ENCODE measurements at places on chromosomes 3 and 15.

- no peak for DNase-seq
These were observed 161.8 kb downstream of the CBLB start for GRCh38 chr3:105707009-105707408.

DNA sequence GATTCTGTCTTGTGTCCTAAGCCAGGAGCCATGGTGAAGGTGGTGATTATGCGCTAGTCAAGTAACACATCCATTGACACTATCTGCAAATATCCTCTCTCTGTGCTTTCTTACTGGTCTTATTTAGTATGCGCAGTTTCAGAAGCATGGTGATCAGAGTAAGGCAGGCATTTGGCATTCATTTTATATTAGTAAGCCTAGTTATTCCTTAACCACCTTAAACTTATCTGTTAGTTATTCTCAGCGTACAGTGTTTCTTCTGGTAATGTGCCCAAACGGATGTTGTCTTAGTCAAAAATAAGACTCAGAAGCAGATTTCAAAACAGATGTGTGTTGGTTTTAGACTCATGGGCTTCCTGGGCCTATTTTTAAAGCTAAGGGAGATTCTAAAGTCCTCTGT, 329.2 kb downstream of the GRM7 start:
- no peak for DNase-seq

GRCh38 chr3:65967451-65967850, 71.3 kb downstream of the MAGI1 start:
- no peak for DNase-seq

DNA sequence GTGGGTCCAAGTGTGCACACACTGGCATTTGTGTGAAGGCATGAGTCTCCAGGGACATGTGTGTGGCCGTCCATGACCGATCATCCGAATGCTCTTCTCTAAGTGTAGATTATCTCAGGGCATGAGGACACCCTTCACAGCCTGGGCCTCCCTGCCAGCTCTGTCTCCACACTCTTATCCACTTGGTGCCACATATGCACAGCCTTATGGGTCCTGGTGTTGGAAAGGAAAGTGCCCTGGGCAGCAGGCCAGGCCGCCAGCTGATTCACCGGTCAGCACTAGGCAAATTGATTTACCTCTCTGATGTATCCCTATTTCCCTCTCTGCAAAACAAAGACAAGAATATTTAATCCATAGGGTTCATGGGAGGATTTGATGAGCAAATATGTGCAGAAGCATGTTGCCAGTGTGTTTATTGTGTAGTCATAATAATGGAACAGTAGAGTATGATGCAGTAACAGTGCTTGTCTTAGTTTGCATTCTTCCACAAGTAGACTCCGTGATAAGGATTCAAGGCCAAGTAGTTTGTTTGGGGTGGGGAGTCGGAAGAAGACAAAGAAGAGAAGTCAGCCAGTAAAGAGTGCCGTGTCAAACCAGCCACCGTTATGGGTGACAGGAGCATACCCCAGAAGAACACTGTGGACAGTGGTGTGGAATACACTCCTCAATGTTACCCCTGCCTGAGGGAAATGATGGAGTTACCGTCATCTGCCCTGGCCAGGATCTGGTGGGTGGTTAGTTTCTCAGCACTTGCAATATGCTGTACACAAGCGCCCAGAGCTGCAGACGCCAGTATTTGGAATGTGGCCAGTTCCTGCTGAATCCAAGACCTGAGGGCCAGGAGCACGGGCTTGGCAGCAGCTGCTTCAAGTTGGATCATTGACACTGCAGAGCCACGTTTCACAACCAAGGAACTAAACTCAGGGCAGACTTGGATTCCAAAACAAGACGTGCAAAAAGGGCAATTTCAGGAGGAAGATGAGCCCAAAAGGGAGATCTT, 85.1 kb downstream of the MTHFS start:
- DNase-seq = no peak

DNA sequence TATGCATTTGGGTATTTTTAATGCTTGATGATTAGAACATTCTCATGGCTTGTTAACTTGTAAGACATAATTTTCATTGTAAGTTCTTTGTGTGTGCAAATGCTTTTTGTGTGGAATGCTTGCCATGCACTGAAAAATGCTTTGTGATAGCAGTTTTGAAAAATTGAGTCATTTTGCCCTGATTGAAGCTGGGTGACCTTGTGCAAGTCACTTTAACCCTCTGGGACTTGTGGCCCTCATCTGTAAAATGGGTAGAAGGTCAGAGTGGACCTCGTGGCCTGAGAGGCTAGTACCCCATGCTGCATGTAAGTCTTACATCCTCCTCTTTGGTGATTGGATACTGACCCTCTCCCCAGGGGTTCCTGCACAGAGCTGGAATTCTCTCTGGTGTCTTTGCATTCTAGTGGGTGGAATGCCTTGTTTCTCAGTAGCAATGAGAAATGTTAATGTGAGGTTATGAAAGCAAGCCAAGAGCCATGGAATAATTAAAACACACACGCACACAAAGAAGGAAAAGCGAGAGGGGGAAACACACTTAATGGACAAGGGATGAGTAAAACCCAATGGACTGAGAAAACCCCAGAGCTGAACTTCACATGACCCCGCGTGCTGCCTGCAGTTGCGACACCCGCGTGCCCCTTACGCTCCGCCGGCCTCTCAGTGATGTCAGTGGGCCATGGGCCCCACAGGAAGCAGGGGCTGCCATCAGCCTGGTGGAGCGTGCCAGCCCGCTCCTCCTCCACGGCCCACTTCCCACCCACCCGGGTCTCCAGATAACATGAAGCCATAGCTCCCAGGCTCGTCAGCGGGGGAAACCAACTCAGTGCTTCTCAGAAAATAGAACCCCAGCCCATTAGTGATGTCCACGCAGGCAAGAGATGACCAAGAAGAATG, 44.0 kb downstream of the SMAD3 start:
- DNase-seq = peak; percentile 61

- DNase-seq = no peak
These were observed 415.2 kb downstream of the RAP2B start for GRCh38 chr3:153577059-153577736.

DNA sequence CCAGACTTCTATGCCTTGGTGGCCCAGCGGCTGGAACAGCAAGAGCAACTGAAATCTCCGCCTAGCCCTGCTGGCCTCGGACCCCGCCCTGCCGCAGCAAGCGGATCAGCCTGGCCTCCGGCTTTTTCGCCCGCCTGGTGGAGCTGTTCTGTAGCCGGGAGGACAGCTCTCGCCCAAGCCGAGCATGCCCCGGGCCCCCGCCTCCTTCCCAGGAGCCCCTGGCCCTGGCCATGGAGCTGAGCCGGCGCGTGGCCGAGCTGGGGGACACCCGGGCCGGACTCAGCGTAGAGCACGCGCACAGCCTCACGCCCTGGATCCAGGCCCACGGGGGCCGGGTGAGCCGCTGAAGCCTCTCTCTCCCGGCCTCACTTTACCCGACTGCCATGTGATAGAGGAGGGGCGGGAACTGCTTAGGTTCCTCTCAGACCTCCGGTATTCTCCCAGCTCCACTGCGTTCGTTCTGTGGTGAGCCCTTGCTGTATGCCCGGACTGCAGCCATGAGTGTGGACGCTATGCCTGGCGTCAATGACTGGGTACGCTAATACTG, 24.1 kb upstream of the MRPL3 start:
- DNase-seq = peak; percentile 32

DNA sequence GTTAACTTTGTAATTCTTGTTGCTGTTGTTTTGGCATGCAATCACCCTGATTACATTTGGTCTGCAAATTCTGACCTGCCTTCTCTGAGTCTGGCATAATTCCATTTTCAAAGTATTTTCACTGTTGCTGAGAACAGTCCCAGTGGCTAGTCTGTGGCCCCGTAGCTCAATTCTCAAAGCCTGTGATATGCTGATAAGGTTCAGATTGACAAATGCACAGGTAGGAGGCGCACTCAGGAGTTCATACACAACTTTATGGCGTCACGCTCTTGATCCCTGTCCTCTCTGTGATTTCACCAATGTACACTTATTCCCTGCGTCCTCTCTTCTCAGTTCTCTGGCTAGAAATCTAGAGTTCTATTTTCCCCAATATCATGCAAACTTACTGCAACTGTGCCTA, 376.6 kb upstream of the SLCO3A1 start:
- DNase-seq = no peak

- DNase-seq = no peak
These were observed 9.1 kb upstream of the SYN2 start for GRCh38 chr3:11995120-11995519.

DNA sequence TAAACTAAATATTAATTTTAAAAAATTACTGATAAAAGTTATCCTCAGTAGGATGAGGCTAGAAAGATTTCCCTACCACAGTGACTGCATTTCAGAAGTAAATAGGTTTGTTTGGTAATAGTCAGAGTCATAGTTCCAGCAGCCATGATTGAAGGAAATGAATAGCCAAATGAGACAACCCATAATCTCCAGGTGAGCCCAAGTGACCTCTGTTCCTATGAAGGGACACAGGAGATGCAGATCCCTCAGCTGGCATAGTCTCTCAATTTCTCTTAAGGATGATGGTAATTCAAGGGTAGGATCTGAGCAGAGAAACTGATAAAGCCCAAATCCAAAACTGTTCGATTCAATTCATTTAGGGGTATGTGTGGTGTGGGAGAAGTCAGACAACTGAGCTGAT, 461.8 kb downstream of the RAP2B start:
- no peak for DNase-seq

DNA sequence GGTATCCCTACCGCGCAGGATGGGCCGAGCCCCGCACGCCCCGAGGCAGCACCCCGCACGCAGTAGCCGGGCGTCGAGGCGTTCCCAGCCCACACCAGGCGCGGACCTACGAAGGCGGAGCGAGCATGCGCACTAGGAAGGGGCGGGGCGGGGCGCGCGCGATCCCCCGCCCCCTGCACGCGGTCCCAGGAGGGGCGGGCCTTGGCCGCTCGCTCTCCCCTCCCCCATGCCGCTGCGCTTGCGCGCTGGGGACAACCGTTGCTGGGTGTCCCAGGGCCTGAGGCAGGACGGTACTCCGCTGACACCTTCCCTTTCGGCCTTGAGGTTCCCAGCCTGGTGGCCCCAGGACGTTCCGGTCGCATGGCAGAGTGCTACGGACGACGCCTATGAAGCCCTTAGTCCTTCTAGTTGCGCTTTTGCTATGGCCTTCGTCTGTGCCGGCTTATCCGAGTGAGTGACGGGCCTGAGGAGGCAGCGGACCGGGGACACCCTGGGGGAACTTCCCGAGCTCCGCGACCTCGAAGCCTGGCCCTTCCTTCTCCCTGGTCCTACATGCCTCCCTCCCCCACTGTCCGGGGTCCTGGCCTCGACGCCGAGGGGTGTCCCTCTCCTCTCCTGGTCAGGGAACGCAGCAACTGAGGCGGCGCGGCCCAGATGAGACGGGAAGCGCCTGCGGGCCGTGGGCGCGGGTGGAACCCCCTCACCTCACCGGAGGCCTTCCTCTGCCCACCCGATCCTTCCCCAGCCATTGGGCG, at the start of gene SPESP1:
TSS of gene SPESP1 (plus strand) at position 258 of the 755 bp plus-strand sequence. CDS start at position 387, 129 bp downstream.
- DNase-seq = no peak

- DNase-seq = peak; percentile 86
These were observed 19.6 kb downstream of the PPARG start for GRCh38 chr3:12308517-12308916.

- no peak for DNase-seq
These were observed 63.8 kb upstream of the SEC13 start for GRCh38 chr3:10384541-10385360.

GRCh38 chr3:53748512-53749271, 97.5 kb downstream of the CHDH start:
- no peak for DNase-seq

DNA sequence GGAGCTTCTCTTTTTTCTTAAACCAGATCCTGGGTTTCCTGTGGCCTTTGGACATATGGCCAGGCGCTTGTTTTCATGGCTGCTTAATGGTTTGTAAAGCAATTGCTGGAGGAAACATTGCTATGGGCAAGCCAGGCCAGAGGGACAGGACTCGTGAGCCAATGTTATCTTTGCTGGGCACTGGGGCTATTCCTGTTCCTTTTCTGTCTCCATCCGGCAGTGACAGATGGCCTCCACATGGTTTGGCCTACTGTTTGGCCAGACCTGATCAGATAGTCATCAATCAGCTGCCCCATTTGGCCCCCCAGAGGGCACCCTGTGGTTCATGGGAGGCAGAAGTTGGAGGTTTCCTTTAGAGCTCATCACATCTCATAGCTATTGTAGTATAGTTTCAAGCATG, 326.1 kb upstream of the ROPN1 start:
- DNase-seq = no peak

DNA sequence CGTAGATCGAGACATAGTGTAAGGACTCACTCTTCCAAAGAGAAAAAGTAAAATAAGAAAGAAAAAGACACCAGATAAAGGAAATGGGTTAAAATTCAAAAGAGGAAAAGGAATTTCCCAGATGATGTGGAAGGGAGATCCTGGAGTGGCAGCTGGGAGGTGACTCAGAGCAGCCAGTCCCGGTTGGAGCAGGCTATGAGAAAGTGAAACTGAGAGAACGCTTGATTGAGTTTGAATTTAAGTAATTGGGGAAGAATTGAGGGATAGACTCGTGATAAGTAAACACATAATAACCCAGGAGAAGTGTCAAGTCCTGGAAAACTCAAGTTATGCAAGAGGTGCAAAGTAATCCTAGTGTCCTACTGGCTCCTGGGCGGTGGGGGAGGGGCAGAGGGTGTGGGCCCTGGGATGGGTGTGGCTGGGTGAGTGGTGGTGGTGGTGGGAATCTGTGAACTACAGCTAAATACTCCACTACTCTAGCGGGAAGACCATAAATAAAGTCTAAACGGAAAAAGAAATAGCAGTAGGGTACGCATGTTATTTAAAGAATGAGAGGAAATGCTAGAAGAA, 1.2 kb downstream of the PRR20G start:
- no peak for DNase-seq

DNA sequence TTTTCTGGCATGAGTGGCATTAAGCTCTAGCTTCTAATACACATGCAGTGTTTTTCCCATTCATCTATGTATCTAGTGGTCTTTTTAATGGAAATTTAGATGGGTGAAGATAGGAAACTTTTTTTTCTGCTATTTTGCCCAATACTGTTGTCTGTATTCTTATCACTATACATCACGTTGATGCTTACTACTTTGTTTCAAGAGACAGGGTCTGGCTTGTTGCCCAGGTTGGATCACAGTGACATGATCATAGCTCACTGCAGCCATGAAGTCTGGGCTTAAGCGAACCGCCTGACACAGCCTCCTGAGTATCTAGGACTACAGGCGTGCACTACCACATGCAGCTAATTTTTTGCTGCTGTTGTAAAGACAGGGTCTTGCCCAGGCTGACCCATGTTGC, 84.6 kb downstream of the PEAK1 start:
- DNase-seq = no peak

GRCh38 chr3:186965141-186965879, 35.0 kb downstream of the ST6GAL1 start:
- DNase-seq = no peak

- DNase-seq = no peak
These were observed 115.1 kb downstream of the IQSEC1 start for GRCh38 chr3:12957824-12958792.

- DNase-seq = no peak
These were observed 189.3 kb upstream of the VEPH1 start for GRCh38 chr3:157692468-157692867.

DNA sequence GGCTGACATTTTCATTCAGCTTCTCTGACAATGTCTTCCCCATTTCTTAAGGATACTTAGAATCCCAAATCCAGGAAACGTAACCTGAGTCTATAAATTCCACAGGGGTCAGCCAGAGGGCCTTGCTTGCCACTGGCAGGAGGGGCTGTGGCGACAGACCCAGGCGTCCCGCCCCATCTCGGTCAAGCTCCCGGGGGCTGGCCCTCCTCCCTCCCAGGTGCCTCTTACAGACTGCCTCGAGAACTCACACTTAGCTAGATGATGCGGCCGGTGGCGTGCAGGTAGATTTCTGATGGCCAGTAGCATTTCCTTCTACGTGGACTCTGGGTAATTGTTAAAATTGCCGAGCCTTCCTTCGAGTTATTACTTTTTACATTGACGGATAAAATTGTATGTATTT, 172.5 kb downstream of the NSMCE3 start:
- DNase-seq = no peak
